Activated T-cell treated with anti-CD3 and anti-CD28 coated beads, Interleukin-2, amount 50 U/mL, for 24 hours (primary cell): ENCODE measurements at places on chromosomes 12 and 14.

GRCh38 chr12:9760699-9761418, at the start of gene CD69:
Gene CD69, minus strand, starts transcription at chr12:9760901. Its CDS starts 81 bp downstream, at chr12:9760820.
- peaks cover 52% of the 10 kb centered on the region for H3K36me3 ChIP-seq
- no peaks in the 10 kb centered on the region for H3K27me3 ChIP-seq
- peak within 1 kb of the TSS; percentile 99 for H3K27ac ChIP-seq
- peaks cover 54% of the 10 kb centered on the region for H3K4me1 ChIP-seq
- peak; percentile 75 for DNase-seq

DNA sequence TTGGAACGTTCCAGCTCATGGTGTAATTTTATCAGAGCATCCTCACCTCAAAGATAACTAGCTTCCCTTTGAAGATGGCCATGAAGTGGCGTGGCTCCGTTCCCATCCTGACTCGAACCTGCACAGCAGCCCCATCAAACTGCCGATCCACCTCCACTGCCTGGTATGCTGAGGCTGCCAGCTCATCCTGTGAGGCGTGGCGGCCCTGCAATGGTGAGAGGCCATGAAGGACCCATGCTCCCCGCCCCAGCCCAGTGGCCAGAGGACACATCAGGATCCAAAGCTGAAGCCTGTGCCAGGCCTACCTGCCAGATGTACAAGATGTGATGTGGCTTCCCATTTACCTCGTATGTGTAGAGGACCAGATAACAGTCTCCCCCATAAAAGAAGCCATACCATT, 11.2 kb downstream of the AVIL start:
- H3K4me1 ChIP-seq = peaks cover 3% of the 10 kb centered on the region
- no peak overlapping the region for H3K27ac ChIP-seq
- no peak overlapping the region for H3K4me3 ChIP-seq

DNA sequence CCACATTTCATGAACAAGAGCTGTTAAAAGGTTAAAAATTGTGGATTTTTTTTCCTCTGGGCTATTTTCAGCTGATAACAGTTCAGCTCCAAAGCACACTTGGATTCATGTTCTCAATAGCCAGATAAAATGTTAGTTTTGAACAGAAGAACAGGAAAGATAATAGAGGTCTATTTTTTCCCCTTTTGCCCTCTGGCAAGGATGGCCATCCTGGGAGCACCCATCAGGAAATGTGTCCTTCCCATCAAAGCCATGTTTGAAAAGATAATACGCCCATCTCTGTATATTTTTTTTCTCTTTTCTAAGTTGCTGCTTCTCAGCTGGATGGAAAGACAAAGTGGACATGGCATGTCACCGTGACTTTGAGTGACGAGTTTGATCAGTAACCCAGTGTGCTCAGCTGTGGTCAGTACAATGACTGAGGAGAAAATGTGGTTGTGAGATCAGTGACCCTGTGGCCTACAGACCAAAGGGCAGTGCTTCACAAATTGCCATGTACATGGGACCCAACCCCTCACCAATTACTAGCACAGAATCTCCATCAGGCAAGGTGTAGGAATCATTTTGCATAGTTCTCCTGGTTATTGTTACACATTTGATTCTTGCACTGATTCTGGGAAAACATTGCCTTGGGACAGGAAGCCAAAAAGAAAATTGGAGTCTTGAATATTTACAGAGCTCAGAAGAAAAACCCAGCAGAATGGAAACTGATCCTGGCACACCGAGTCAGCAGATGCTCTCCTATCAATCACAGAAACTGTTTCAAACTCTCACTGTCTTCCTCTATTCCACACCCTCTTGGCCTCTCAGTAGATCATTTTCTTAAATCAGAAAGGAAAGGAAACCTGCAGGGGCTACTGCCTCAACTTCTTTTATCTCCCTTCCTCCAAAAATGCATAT, 64.3 kb downstream of the ANO6 start:
- H3K27me3 ChIP-seq = no peaks in the 10 kb centered on the region
- no peak overlapping the region for H3K4me3 ChIP-seq
- H3K36me3 ChIP-seq = peaks cover 27% of the 10 kb centered on the region
- no peak for DNase-seq

DNA sequence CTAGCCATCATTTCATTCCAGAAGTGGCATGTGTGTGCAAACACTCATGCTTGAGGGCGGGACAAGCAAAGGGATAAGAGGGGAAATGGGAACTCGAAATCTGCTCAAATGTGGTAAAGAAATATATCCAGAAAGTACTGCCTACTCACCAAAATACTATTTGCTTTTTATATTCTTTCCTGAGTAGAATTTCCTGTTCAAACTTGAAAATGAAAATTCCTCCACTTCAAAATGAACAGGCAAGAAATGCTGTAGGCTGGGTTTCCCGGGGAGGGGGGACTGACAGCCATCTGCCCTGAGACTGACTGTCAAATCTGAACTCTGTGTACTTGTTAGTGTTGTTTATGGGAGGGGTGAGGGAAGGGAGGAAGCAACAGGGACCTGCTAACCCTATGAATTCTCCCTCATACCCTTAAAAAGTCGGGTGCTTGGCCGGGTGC, 34.6 kb downstream of the NTF3 start:
- peaks cover 20% of the 10 kb centered on the region for H3K27me3 ChIP-seq
- H3K36me3 ChIP-seq = no peaks in the 10 kb centered on the region
- DNase-seq = no peak
- no peaks in the 10 kb centered on the region for H3K4me1 ChIP-seq
- no peak overlapping the region for H3K4me3 ChIP-seq
- no peak overlapping the region for H3K27ac ChIP-seq
